ENCODE measurements at places on chromosomes 1 and 21.
A peak's percentile ranks its signal among the peaks of the same experiment; 100 is the strongest.

DNA sequence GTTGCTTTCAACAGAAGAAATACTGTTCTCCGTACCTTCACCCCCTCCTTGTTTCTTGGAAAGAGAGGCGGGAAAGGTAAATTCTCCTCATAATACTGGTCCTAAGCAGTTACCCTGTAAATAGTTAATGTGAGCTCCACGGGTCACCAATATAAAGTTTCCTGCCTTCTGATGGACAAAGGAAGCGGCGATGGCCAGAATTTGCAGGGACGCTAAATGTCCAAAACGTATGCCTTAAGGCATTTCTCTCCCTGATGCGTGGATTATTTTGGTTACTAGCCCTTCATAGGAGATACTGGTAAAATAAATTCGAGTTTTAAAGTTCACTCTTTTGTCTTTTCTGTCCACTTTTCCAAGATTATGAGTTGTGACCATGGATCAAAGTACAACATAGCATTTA is 898 bp upstream of the PTGS2 start:
- DNase-seq, result no peak

GRCh38 chr1:164671323-164671965 is 112.5 kb downstream of the PBX1 start:
- no peak for DNase-seq

GRCh38 chr1:208054911-208055379 is 144.0 kb upstream of the CD34 start:
- DNase-seq, result no peak

- no peak for DNase-seq
Measured at GRCh38 chr1:8590721-8591351, 226.6 kb downstream of the RERE start.

- DNase-seq, result no peak
Measured at GRCh38 chr1:90488451-90488850, 228.7 kb downstream of the BARHL2 start.

- DNase-seq, result no peak
Measured at GRCh38 chr1:156111355-156111962, 3.1 kb upstream of the LMNA start.

GRCh38 chr1:72394457-72394856 is 112.1 kb upstream of the NEGR1 start:
- no peak for DNase-seq

DNA sequence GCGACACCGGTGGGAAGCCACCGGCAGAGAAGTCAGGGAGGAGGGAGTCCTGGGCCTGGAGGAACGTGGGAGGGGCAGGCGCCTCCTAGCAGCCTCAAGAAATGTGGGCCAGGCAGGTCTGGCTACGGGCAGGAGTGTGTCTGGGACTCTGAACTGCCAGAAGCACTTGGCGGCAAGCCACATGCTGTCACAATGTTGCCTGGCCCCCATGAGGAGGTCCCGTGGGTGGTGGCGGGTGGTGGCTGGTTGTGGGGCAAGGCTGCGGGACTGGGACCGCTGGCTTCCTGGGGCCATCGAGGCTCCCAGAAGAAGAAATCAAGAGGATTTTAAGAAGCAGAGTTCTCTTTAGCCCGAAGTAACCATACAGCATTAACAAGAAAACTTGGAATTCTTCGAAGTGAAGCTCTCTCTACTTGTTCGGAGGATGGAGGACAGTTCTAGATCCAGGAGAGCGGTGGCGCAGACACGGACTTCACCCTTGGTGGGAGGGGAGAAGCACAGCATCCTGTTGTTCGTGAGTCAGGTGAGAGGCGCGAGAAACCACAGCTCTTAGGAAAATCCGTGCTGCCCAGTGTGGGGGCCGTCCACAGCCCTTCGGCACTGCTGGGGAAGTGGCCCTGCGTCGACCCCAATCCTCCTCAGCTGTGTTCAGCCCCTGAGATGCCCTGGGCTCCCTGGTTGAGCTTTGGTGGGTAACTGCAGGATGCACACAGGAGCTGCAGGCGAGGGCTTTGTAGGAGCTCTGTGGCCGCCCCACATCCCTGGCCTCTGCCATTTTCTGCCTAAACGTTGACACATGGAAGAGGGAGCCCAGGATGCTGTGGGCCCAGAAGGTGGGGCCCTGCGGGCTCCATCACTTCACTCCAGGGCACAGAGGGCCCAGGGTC is 12.4 kb downstream of the SKI start:
- DNase-seq, result peak; percentile 48

DNA sequence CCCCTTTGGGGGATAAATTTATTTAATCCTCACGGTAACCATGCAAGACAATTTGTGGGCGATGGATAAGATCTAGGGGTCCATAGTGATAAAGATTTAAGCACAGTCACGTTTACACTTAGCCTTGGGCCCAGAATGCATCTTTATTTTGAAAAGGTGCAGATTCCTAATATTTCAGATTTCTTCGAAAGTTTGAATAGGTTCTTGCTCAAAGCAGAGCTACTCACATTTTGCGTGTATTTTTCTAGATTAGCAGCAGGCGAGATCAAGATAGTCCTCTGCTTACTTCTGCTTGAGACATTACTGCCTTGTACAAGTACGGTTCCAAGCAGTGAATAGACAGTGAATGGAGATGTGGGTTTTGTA is 647 bp downstream of the TSEN15 start:
- no peak for DNase-seq

- no peak for DNase-seq
Measured at GRCh38 chr1:172934417-172934762, 116.4 kb downstream of the TNFSF18 start.
